ENCODE measurements at places on chromosomes 5 and 9.

GRCh38 chr9:130297371-130297770 is 31.8 kb downstream of the HMCN2 start:
- no peak for DNase-seq

- no peak for DNase-seq
These were observed 37.7 kb downstream of the SAR1B start for GRCh38 chr5:134594797-134595457.

- DNase-seq: no peak
These were observed 19.8 kb downstream of the PTGES start for GRCh38 chr9:129732946-129733631.

DNA sequence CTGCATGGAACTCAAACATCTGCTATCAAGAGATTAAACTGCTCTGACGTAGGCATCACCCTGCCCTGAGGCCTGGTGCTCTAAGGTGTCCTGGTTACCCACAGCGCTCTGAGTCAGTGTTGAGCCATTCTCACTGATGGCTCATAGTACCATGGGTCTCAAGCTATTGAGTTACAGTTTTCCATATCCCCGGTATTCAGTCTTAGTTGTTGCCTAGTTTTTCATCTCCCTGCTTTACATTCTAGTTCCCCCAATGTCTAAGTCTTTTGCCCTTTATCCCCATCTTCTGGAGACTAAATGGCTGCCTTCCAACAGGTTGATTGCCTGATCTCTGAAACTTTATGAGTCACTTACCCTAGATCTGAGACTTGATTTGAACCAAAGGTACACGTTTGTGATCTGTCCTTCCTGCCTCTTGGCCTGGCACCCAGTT is 161.2 kb upstream of the PTGER4 start:
- DNase-seq: no peak

- DNase-seq: no peak
These were observed 99.8 kb downstream of the TRIO start for GRCh38 chr5:14242871-14243383.

- DNase-seq: no peak
These were observed 1378.7 kb upstream of the C9orf72 start for GRCh38 chr9:28951945-28952344.

GRCh38 chr9:134374301-134375010 is 48.2 kb downstream of the RXRA start:
- DNase-seq: no peak

DNA sequence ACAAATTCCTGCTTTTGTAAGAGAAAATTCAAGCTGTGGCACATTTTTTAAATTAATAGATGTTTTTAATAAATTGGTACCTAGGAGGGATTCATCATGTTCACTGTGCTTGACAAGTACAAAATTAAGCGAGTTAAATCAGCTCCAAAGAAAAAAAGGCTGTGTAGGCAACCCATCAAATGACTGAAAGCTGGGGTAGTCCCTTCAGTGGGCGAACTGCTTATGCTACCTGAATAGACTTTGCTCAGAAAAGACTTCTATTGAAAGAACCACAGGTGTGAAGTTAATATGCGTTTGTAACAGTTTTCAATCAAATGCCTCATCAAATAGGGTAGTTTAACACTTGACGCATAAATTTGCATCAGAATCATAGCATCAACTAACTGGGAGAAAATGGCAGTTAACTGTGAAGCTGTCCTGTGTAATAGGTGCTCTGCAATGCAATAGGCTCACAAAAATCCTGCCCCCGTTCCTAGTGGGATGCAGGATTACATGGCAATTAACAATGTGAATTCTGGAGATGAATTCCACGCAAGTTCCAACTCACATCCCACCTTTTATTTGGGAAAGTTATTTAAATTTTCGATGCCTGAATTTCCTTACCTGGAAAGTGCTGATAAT is 14.4 kb upstream of the ARL15 start:
- no peak for DNase-seq

DNA sequence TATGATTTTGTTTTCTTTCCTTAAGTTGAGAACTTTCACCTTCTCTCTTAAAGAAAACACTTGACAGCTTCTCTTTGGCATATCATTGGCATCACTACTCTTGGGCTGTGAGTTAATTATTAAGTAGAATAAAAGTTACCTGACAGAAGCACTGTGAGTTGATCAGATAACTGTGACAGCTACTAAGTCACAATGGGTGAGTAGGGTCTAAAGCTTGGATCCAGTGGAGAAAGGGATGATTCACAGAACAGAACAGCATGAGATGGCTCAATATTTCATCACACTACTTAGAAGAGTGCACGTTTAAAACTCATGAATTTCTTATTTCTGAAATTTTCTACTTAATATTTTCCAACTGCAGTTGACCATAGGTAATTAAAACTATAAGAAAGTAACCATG is 268.5 kb upstream of the NMUR2 start:
- no peak for DNase-seq

- DNase-seq: peak; percentile 23
These were observed 278.4 kb downstream of the NSG2 start for GRCh38 chr5:174323878-174324281.

DNA sequence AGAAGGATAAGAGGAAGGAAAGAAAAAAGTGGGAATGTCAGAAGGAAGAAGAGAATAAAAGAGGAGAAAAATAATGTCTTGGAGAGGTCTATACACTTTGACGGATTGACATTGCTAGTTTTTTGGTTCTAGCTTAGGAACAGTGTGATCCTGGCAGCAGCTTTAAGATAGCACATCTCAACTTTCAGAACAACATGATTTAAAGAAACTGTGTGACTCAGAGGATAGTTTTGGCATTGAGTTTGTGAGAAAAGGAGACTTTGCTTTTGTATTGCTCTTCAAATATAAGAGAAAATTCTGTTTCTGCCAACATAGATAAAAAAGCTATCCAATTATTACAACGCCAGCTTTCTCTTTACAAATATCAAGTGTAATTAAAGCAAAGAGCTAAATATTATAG is 260.7 kb upstream of the ARRDC3 start:
- no peak for DNase-seq

- DNase-seq: no peak
These were observed 295.9 kb downstream of the NFIB start for GRCh38 chr9:14018081-14018480.

- DNase-seq: no peak
These were observed 217.9 kb downstream of the BNC2 start for GRCh38 chr9:16652582-16652981.
